Hematopoietic multipotent progenitor cell treated with erythropoietin and hydrocortisone succinate and interleukin-3 and kit ligand, for 6 days (in vitro differentiated cells): ENCODE measurements at places on chromosomes 5 and 9.

GRCh38 chr5:72347801-72348308 is 27.7 kb downstream of the PTCD2 start:
- DNase-seq, result no peak

GRCh38 chr9:801399-802071 is 40.0 kb upstream of the DMRT1 start:
- DNase-seq, result no peak

DNA sequence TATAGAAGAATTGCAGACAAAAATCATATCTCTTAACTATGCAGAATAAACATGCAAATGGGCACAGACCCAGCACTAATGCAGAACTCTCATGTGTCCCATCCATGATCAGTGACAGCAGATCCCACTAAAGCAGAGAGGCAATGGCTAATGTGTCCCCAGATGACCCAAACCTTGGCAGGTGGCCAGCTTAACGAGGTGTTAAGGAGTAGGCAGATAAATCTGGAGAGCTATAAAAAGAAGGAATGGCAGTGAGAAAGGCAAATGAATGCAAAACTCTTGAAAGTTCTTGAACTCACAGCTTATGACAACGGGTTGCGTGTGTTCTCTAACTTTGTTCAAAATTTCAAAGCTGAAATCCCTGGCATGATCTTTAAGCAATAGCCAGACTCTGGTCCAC is 265.4 kb downstream of the RASEF start:
- no peak for DNase-seq

DNA sequence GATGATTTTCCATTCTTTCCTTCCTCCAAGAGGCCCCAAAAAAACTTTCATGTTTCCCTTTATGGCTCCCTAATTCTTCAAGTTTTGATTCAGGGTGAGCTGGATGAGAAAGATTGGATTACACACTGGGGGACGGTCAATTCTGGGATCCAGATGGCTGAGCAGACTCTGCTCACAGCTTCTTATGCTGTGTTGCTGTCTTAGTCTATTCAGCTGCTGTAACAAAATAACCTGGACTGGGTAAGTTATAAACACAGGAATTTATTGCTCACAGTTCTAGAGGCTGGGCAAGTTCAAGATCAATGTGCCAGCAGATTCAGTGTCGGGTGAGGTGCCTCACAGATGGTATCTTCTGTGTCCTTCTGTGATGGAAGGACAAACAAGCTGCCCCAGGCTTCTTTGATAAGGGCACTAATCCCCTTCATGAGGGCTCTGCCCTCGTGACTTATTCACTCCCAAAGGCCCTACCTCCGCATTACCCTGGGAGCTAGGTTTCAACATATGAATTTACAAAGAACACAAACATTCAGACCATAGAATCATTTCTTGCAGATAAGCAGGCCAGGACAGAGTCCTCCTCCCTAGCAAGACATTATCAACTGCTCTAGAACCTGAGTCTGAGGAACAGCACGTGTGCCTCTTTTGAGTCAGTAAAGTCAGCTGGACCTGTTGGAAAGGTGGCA is 23.1 kb upstream of the SMAD5 start:
- peak; percentile 41 for DNase-seq

- no peak for DNase-seq
These were observed 256.9 kb upstream of the PCSK5 start for GRCh38 chr9:75633451-75634057.

- DNase-seq, result no peak
These were observed 19.8 kb downstream of the ADAMTS2 start for GRCh38 chr5:179325296-179326031.

DNA sequence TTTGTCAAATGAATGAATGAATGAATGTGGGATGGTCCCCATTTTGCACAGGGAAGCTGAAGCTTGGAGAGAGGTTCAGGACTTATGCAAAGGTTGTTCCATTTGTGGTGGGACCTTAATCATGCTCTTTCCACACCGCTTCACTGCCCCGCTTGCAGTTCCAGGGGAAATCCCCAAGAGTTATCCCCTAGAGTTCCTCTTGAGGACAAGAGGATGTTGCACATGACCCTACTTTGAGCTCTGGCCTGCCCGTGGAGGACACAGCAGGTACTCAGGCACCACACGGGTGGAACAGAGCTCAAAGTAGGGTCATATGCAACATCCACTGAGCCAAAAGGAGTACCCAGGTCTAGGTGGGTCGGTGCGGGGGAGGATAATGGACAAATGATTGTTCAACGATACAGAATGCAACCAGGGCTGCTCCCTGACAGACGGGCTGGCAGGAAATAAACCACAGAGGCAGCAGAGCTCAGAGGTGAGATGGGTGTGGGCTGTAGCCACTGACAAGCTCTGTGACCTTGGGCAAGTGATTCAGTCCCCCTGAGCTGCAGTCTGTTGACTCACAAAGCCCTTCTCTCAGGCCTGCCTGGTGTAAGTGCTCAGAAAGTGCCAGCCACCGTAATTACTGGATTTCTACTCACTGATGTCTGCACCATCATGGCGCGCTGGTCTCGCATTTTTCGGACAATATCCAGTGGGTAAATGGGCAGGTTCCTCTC is 60.3 kb upstream of the EPB41L4B start:
- no peak for DNase-seq

DNA sequence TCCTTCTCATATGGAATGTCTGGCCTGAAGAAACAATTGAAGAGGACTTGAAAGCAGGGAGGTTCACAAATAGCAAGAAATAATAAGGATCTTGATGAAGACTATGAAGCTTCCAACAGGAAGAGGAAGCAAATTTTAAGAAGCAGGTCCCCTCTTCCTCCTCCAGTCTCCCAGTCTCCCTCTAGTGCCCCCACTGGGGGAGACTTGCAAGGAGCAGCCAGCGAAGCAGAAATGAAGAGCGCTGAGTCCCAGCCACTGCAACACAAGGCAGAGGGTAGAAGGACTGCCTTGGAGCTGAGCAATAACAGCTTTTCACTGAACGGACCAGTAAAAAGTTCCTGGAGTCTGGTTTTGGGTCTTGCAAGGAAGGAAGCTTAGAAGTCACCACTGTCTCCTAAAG is 32.6 kb upstream of the ACO1 start:
- peak; percentile 37 for DNase-seq

GRCh38 chr9:132754236-132754635 is 84.0 kb downstream of the GTF3C4 start:
- DNase-seq, result no peak

DNA sequence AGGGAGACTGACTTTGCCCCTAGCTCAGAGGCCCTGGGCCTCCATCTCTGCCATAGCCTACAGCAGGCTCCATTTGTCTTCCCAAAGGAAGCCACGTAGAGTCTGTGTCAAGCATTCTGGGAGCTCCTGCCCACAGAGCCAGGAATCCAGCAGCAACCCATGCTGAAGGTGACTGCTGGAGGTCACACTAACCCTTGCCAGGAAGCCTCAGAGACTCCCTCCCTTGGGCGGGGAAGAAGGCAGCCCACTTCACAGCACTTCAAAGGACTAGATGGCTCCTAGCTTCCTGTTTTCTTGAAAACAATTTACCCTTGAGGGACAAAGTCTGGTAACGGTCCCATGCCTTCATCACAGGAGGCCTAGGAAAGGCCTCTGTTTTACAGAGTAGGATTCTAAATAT is 1.7 kb downstream of the CKMT2 start:
- DNase-seq, result no peak

DNA sequence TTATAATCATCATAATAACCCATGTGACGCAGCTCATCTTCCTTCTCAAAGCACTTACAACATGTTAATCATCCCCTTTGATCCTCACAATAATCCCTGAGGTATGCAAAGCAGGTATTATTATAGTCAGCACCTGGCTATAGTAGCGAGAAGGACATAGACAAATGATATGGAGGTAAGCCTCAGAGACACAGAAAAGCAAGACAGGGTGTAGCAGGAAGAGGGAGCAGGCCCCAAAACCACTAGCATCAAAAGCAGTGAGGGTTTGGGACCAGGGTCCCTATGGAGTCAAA is 139.2 kb upstream of the SLC30A5 start:
- DNase-seq, result no peak

DNA sequence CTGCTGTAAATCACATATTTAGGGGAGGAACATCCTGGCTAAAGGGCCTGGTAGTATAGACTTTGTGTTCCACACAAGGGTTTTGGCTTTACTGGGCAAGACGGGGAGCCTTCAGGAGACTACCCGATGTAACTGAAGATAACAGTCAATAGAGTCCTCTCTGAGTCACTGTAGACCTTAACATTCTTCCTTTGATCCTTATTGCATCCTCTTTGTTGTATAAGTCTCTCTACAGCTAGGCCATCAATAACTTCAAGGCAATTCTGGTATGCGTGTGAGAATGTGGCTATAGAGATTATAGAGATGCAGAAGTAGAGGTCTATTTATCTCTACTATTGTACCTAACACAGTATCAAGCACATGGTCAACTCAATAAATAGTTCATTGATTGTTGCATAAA is 67.3 kb upstream of the STK32A start:
- no peak for DNase-seq

GRCh38 chr5:17305964-17306725 is 88.7 kb downstream of the BASP1 start:
- DNase-seq, result no peak

DNA sequence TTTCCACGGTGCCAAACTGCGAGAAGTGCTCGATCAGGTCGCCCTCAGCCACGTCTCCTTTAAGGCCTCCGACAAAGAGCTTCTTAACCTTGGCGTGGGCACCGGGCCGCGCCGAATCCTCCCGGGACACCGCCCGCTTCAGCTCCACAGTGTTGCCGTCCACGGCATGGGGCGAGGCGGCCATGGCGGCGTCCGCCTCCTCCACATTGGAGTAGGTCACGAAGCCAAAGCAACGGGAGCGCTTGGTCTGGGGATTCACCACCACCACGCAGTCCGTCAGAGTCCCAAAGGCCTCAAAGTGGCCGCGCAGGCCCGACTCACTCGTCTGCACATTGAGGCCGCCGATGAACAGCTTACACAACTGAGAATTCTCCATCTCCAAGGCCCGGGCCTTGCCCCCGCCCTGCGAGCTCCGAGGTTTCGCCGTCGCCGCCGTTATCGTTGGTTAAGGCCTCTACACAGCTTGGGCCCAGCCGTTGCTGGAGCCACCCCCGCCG is 424 bp downstream of the HNRNPA0 start:
- DNase-seq, result no peak

DNA sequence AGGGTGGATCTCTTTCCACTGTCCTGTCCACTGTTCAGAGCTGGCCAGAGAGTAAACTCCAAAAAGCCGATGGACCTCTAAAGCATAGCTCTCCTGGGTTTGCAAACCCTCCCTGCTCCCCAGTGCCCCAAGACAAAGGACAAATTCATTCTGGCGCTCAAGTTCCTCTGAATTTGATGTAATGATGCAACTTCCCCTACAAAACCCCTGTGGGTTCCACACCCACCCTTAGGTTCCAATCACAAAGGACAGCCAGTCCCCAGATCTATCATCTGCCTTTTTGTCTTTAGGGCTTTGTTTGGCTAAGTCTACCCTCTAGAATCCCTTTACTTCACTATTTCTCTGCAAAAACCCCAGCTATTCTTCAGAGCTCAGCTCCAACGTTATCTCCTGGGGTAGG is 57.4 kb upstream of the SLC25A51 start:
- peak; percentile 69 for DNase-seq

DNA sequence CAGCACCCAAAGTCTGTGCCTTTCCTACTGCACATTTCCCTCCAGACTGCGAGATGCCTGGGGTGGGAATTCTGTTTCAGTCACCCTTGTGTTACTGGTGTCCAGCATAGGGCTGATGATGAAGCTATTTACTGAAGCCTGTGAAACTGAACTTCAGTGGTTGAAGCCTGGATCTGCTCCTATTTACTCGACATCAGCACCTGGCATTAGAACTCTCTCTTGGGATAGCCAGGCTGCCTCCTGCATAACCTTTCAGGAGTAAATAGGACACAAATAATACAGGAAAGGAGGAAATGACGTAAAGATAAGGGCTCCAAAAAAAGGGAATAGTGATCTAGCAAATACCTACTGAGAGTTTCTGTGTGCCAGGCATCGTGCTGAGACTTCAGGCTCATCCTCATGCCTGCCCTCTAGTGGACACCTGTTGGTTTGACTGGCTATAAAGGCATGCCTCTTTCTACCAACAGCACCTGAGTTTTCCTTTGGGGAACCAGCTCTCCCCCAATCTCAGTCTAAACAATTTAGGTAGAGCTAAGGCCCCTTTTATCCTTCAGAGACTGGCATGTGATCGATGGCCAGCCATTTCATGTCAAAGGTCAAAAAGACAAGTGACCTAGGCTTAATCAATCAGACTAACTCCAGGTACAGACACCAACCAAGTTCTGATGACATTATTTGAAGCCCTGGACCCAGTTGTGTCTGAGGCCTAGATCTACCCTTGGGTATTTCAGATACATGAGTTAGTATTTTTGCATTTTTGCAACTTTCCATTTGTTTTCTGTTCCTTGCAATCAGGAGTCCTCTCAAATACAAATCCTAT is 192.1 kb upstream of the TRIM32 start:
- peak; percentile 80 for DNase-seq

- DNase-seq, result no peak
These were observed 141.9 kb downstream of the ACTBL2 start for GRCh38 chr5:57340681-57341080.
